ENCODE measurements at places on chromosomes 13 and 19.

DNA sequence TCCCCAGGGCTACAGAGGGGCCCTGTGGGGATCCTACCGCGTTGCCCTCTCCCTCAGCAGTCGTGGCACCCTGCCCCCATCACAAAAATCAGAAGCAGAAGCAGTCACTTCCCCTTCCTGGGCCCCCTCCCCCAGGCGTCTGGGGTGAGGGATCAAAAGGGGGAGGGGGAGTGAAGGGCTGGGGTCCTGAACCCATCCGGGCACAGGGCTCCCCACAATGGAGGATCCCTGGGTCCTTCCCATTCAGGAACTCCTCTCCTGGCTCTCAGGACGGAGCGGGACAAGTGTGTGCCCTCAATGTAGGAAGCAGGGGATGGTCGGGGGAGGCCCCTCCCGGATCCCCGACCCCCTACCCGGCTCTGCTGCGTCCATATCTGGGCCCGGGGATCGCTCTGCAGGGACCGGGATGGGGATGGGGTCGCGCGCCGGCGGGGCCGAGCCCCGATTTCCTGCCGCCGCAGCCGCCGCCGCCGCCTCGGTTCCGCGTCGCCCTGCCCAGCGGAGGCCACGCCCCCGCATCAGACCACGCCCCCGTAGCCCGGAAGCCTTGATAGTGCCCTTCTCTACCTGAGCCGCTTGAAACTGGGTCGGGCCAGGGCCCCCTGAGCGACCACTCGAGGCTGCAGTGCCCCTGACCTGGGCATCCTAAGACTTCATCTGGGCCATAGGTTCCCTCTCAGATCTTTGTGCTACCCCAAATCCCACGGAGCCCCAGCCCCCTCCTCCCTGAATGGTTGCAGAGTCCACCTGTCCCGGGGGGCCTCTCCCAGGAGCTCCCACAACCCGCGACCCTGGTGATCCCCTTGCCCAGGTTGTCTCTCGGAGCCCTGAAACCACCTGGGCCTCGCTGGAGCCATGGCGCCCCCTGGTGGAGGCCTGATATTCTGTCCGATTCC, at the start of gene GMIP:
GMIP (minus strand) TSS at position 500 of the 896 bp plus-strand sequence; CDS start at position 372, 128 bp downstream.
- peak; percentile 76 for DNase-seq

GRCh38 chr19:46967578-46968032, 52.0 kb upstream of the NPAS1 start:
- DNase-seq: no peak

DNA sequence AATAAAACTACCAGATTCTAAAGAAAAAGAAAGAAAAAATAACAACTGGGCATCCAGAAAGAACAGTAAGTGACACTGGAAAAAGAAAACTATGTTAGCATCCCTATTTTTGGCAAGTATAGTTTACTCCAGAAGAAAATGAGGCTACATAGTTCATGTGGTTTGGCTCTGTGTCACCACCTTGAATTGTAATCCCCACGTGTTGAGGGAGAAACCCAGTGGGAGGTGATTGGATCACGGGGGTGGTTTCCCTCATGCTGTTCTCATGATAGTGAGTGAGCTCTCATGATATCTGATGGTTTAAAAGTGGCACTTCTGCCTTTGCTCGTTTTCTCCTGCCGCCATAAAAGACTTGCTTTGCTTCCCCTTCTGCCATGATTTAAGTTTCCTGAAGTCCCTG, 76.9 kb downstream of the ITGBL1 start:
- DNase-seq: no peak

DNA sequence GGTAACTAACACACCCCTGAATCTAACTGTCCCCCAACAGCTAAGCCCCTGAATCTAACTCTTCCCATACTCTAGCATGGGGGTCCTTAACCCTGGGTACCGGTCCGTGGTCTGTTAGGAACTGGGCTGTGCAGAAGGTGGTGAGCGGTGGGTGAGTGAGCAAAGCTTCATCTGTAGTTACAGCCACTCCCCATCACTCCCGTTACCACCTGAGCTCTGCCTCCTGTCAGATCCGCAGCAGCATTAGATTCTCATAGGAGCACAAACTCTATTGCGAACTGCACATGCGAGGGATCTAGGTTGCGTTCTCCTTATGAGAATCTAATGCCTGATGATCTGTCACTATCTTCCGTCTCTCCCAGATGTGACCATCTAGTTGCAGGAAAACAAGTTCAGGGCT, 6.2 kb upstream of the PHLDB3 start:
- no peak for DNase-seq

DNA sequence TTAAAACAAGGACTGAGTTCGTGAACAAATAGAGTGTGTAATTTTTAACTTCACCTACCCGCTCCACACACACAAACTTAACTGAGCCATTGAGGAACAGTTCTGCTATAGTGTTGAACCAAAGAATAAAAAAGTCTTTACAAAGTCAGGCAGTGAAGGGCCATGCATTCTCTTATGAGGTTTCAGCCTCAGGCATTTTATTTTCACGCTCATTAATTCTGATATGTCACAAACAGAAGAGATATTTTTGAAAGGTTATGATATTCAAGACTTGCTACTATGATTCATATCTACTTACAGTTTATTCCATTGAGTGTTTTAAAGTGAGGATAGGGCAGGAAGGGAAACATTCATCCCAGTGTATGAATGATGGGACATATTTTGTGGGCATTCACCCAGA, 282.2 kb downstream of the SLITRK5 start:
- no peak for DNase-seq

GRCh38 chr19:18049385-18049784, 37.3 kb downstream of the IL12RB1 start:
- no peak for DNase-seq

GRCh38 chr19:47230054-47230920, 712 bp downstream of the BBC3 start:
- DNase-seq: peak; percentile 52

- no peak for DNase-seq
These were observed 196.1 kb upstream of the RXFP2 start for GRCh38 chr13:31543190-31543589.

DNA sequence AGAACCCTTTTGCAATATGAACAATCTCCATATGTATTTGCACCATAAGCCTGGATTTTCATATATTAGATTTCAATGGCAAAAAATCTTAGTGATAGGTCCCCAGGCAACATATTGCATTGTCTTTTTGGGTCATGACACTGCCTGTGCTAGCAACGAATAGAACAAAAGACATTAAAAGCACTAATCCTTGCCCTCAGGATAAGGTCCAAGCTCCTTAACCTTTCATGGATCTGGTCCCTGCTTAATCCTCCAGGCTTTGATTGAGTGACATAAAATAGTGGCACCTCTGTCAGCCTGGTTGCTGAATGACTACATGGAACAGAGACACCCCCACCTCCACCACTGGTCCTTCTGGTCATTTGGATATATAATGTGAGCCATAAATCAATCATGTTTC, 134.4 kb downstream of the RBM26 start:
- no peak for DNase-seq

GRCh38 chr13:98942485-98942884, 35.4 kb downstream of the DOCK9 start:
- DNase-seq: no peak

DNA sequence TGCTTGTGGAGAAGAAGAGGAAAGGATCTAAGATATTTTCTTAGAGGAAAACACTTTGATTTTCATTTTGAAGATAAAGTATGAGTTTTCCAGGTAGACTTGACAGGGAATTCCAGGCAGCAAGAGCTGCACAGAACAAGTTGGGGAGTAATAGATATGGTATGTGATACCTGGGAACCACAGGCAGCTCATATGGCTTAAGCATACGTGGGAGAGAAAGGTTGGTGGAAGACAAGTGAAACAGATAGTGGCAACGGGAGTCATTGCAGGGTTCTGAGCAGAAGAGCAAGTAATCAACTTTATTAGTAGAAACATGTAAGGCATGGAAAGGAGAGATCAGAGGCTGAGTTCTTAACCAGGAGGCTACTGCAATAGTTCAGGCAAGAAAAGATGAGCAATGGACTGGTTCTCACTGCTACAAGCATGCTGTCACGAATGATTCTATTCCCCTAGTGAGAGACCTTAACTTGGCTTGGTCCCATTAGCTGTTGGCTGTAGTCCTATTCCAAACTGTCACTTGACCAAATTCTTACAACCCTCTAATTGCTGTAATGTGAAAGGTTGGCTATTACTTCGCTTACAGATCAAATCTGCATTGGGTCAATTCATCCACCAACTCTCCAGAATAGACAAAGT, 217.9 kb downstream of the VWA8 start:
- no peak for DNase-seq

- DNase-seq: no peak
These were observed 376.7 kb downstream of the LIG4 start for GRCh38 chr13:107838588-107839161.

Data from T47D (cell line).